ENCODE measurements at places on chromosomes 11 and 22.

DNA sequence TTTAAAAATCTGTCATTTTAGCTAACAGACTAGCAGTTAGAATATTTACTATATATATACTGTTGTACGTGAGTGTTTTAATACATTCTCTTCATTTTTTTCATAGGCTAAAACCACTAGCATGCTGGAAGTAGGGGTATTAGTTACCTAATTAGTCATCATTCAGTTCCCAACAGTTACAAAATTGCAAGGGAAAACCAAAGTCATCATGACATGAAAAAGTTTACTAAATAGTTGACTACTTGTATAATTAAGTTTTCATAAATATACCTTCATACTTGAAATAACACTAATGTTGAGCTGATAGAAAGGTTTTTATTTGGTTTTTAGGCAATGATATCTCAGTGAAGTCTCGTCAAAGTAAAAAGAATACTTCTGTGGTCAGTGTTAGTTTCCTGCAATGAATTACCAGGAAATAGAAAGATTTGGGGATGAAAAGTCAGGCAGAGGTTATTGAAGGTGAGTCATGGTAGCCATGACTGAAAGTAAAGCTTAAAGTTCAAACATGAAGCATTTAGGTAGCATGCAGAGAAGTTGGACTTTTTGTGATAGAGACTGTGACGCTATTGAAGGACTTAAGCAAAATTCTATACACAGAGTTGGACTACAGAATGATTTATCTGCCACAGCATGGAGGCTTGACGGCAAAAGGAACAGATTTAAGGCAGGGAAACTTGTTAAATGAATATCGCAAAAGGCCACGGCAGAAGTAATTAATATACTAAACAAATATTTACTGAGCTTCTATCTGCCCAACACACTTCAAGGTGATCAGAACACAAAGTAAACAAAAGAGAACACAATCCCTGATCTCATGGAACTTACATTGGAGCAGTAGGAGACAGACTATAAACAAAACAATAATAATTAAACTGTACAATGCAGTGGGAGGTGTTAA is 828.1 kb upstream of the FAT3 start:
- DNase-seq: no peak

DNA sequence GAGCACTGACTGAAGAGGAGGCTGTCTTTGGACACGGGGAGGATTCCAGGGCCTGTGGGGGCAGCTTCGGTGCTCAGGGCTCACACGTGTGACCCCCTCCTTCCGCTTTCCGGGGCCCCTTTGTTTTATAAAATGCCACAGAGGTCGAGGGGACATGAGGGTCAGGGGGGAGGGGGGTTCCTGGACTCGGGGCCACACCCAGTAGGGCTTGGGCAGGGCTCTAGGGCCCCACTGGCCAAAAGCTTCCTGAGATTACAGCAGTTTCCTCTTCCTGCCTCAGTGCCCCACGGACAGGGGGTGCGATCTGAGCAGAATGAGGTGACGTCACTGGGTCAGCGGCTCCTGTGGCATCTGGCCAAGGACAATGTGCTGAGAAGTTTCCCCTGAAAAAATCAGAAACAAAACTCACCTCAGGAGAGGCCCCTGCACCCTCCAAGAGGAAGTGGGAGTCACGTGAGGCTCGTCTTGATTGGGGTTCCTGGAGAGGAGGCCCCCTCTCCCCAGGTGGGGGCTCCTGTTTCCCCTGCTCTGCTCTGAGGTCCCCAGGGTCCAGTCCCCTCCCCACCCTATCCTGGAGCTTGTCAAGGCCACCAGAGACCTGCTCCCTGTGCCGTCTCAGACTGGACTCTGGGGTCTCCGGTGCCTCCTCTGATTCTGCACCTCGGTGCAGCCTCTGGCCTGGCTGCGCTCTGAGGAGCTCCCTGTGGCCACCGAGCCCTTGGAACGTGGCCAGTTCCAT is 6.4 kb upstream of the IFITM3 start:
- no peak for DNase-seq

DNA sequence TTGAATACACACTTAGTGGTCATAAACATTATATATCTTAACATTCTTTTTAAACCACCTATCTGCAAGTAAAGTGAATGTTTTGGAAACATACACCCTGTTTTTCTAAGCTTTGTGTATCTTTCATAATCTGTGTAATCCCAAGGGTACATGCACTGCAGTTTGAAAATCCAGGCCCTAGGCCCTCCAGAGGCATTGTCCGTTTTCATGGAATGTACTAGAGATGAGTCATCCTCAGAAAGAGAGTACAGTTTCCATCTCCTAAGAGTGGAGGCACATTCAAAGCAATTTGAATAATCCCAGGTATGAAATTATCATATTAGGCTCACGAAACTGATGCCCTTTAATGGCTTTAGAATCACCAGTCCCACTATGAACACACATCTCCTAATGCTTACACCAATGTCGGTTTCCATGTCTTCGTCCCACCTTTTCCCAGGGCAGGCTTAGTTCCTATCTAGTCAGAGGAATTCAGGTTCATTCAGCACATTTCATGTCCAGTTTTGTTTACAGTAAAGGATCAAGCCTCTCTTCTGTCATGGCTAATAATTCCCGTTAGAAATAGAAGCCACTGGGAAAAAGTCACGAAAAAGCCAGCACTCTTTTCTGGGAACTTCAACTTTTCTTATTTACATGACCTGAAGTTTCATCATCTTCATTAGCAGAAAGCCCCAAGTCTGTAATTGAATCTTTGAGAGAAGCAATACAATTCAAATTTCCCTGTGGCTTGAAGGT is 39.5 kb upstream of the CD44 start:
- DNase-seq: no peak

DNA sequence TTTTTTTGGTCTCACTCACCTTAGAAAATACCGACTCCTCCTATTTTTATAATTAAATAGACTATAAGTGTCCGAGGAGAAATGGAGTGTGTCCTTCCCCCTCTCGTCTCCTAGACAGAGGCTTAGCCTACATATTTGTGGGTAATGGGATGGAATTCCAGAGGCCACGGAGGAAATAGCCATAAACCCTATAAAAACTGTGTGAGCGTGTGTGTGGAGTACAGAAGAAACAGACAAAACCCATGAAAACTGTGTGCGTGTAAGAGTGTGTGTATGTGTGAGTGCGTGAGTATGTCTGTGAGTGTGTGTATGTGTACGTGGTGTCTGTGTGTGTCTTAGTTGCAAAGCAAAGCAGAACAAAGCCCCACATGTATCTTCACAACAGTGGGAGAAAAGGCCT is 883.5 kb downstream of the OPCML start:
- DNase-seq: no peak

DNA sequence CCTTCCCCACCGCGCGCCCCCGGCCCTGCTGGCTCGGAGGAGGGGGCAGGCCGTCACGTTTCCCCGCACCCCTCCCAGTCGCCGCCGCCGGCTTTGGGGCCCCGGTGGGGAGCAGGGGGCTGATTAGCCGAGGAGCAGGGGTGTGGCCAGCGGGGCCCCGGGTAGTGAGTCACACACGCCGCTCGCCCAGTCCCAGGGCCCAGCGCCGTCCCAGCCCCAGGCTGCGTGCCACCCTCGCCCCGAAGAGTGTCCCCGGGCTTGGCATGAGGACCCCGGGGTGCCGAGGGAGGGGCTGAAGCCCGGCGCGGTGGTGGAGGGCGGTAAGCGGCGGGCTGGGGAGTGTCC is 34.4 kb downstream of the PRDM11 start:
- DNase-seq: no peak

GRCh38 chr11:118623269-118623655 is 15.8 kb downstream of the PHLDB1 start:
- no peak for DNase-seq

DNA sequence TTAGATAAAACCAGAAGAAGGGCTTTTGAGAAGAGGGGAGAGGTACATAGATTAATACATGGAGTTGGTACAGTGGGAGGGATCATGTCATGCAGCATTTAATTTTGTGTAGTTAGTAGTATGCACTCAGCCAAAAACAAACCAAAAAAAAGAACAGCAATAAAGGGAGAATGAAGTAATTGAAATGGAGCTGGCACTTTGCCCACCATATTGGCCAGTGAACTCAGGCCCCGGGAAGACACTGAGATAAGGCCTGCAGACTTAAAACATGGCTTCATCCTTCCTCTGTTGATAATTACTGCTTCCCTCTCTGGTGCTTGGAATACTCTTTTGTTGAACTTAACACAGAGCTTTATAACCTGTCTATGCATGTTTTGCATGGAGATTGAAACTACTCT is 3.1 kb downstream of the PANX1 start:
- no peak for DNase-seq

All from AG04450 (cell line).